ENCODE measurements at places on chromosomes 6 and 20.

DNA sequence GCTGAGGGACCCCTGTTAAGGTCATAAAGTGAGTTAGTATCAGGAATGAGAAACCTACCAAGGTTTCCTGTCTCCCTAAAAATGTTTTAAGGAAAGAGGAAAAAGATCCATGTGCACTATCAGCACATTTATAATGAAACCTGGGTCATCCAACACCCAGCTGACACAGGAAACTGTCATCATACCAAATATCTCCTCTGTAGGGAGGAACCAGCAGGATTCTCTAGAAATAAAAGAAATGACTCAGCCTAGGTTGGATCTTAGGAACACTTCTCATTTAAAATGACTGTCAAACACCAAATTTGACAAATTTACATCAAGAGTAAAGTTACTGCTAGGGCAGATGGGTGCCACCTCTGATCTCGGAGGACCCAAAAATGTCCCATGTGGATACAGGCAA, 21.7 kb downstream of the GFOD1 start:
- DNase-seq: no peak

DNA sequence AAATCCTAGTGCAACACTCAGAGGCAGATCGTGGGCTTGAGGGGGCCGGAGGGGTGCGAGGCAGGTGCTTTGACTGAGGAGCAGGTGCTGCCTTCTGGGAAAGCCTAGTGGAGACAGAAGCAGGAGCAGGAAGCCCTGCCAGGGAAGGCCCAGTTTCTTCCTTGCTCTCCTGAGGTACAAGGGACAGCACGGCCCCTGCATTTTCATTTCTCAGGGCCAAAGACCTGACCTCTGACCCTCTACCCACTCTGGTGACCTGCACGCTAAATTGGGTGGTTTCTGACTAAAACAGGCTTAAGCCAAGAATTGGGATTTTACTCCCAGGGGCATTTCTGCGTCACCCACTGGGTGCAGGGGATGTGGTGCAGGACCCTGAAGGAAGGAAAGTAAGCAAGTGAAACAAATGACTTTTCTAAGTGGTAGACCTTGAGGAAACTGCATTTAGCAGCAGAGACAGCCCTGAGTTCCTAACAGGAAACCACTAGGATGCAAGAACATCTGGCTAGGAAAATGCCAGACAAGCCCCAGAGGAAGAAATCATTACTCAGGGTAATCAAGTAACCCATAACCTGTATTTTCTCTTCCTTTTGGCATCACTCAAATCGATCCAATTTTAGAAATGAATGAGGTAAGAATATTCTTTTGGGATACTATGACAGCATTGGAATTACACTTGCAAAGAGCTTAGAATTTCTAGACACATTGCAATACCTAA, 141.7 kb downstream of the CD164 start:
- no peak for DNase-seq

DNA sequence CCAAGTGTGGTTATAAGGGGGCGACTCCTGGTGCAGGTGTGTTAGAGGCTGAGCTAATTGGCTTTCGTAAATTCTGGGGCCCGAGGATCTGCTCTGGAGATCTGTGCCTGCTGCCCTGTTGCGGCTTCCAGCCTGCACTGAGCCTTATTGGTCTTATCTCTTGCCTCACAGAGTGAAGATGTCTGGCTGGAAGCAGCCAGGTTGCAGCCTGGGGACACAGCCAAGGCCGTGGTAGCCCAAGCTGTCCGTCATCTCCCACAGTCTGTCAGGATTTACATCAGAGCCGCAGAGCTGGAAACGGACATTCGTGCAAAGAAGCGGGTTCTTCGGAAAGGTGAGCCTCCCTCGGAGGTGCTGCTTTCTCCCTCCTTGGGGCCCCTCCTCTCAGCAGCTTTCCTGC, 20.0 kb downstream of the PRPF6 start:
- no peak for DNase-seq

DNA sequence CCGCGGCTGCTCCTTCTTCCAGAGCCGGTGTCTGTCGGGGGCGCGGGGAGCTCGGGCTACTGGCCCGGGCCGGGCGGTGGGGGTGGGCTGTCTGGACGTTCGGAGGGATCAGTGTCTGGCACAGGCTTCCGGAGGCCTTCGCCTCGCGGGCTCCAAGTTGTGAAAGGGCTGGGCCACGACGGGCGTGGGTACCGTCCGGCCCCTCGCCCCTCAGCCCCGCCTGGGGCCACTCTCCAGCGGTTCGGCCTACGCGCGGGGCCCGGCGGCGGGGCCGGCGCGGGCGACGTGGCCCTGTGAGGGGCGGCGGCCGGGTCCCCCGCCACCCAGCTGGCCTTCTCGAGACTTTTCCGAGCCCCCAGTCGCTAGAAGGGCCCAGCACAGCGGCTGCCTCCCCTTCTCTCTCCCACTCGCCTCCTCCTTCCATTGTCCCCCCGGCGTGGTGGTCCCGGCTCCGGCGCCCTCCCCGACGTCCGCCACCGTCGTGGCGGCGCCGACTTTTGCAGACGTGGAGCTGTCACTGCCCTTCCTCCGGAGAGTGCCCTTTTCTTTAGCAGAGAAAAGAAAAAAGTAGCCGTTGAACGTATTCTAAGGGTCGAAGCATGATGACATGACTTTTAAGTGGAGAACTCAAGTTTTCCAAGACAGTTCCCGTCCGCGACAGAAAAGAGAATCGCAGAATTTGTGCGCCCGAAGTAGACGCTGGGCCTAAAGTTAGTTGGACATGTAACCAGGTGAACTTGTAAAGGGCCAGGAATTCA, 571 bp downstream of the ITCH start:
- DNase-seq: no peak

- DNase-seq: no peak
Measured at GRCh38 chr6:44951253-44951747, 376.8 kb upstream of the RUNX2 start.

DNA sequence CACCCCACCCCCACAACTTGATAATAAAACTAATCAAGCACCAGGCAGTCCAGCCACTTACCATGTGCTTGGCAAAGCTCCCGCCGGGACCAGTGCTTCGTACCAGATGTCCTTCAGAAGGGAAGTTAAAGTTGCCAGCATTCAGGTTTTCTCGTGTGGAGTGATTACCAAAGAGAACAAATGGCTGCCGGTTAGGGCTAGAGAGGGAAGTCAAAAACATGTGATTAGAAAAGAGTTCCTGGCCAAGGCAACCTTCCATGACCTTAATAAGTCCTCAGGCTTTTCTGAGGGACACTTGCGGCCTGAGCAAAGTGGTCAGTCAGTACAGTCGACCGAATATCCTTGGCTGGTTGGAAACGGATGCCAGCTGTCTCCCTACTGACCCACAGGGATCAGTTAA, 67.0 kb downstream of the DNAAF9 start:
- no peak for DNase-seq

DNA sequence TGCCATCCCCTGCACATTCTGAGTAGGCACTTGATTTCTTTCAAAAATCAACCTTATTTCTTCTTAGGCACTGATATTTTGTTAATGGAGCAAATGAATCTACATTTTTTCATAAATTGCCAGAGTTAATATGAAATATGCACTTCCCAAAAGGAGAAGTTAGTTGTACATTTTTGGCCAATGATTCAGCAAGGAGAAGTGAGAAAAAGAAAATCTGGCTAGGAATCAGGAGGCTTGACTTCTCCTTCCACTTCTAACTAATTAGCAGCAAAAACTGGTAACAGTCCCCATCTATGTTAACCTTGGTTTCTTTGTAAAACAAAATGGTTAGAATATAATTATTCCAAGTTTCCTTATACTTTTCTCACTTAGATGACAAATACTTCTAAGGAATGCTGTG, 7.0 kb upstream of the DSE start:
- no peak for DNase-seq

DNA sequence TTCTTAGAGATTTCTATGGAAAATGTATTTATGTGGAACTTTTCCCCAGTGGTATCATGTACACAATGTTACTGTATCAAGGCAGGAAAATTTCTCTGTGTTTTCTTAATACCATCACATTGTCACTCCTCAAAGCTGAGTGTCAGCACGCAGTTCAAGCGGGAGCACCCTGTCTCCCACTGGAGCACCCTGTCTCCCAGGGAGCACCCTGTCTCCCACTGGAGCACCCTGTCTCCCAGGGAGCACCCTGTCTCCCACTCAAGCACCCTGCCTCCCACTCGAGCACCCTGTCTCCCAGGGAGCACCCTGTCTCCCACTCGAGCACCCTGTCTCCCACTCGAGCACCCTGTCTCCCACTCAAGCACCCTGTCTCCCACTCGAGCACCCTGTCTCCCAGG, 51.3 kb downstream of the PSMG4 start:
- no peak for DNase-seq

- DNase-seq: no peak
Measured at GRCh38 chr6:163637524-163637923, 223.0 kb downstream of the QKI start.

DNA sequence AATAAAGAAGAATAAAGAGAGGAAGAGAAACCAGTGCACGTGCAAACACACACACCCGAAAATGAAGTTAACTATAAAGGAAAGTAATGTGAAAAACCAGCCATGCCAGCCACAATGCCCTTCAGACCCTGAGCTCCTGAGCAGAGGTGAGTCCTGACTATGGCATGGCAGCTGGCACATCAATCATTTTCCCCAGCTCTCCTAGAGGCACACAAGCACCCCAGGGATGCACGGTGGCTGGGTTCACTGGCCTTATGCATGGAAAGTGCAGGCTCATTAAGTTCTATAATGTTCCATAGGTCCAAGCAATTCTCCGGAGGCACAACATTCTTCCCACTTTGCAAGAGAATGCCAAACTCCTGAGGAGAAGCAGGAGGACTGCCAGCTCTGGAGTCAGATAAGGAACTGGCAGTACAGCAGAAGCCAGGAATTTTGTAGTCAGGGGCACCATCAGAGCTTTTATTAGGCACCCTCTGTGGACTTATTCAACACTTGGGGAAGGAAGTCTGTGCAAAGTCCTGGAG, 175.0 kb upstream of the PRDM1 start:
- DNase-seq: no peak

DNA sequence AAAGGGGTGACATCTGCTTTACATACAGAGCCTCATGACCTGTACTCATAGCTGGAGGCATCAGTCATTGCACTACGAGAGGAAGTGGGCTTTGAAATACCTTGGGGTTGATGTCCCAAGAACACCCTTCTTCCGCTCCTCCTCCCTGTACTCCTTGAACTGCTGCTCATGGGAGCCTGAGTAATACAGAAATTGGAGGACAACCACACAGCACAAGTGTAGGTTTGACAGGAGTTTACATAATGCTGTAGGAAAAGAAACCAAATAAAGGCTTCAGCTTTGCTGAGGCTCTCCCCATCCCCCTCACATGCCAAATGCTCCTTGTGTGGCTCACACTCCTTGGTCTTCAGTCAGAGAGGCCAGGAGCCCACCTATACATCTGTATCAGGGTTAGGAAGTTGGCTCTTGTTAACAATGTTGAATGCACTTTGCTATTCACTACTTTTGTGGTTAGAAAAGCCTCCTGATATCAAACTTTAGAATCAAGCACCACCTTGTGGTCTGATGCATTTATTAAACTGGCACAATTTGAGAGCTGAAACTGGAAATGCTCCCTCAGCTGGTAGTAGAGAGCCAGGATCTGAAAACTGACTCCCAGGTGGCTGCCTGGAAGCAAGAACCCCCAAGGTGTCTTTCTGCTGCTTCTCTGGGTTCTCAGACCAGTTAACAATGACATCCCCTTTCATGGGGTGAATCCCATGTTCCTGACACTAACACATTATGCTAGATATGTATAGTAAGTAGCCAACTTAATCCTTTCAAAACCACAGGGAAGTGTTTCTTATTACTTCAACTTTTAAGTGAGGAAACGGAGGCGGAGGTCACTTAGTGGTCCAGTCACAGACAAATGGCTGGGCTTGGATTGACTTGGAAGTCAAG, 56.2 kb upstream of the EDN1 start:
- DNase-seq: peak; percentile 80

- DNase-seq: no peak
Measured at GRCh38 chr20:50842821-50843220, 48.0 kb downstream of the BCAS4 start.

- DNase-seq: no peak
Measured at GRCh38 chr20:52768694-52769093, 203.5 kb upstream of the TSHZ2 start.

- DNase-seq: no peak
Measured at GRCh38 chr6:152458648-152459644, 178.2 kb downstream of the SYNE1 start.

GRCh38 chr6:12595161-12595811, 121.3 kb upstream of the PHACTR1 start:
- DNase-seq: peak; percentile 14
